ENCODE measurements at places on chromosomes 2 and 18. TPM values are rescaled to one million over a fixed set of nuclear protein-coding genes. Genes with fewer than 3 reads are reported as not detected.

FKBP7 gene
- total RNA-seq = 32.6 TPM

PPP1R1C gene
- total RNA-seq = 0.28 TPM

SKOR2 gene
- not detected for total RNA-seq

CFAP65 gene
- not detected for total RNA-seq

HOXD13 gene
- not detected for total RNA-seq

FAM161A gene
- total RNA-seq = 1.1 TPM

UGT1A6 gene
- total RNA-seq = not detected

ELOA2 gene
- total RNA-seq = not detected

LIMS4 gene
- total RNA-seq = 2.5 TPM

IL1A gene
- 1.1 TPM for total RNA-seq

PSMA8 gene
- not detected for total RNA-seq

EVX2 gene
- total RNA-seq = not detected

GRCh38 chr18:48892146-48892855, 58.5 kb downstream of the SMAD7 start:
- DNase-seq = no peak

GRCh38 chr2:55000341-55000740, 49.9 kb downstream of the RTN4 start:
- DNase-seq = no peak

GRCh38 chr2:70440621-70441020, 113.0 kb downstream of the TGFA start:
- DNase-seq = no peak

DNA sequence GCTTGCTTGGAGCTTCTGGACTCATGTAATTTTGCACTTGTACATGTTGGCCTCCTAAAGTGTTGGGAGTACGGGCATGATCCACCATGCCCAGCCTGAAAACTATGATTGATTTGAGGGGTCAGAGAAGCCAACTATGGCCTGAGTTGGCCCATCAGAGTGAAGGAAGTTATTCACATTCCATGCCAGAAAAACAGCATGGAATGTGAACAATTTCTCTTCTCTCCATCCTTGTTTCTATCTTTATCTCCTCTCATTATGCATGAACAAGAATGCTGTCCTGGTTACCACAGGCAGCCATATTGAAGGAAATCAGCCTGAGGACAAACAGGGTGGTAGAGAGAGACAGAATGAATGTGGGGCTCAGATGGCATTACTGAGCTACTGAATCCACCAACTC, 3.5 kb upstream of the CD226 start:
- peak; percentile 52 for DNase-seq

GRCh38 chr2:56191617-56192016, 7.8 kb downstream of the CCDC85A start:
- peak; percentile 4 for DNase-seq

DNA sequence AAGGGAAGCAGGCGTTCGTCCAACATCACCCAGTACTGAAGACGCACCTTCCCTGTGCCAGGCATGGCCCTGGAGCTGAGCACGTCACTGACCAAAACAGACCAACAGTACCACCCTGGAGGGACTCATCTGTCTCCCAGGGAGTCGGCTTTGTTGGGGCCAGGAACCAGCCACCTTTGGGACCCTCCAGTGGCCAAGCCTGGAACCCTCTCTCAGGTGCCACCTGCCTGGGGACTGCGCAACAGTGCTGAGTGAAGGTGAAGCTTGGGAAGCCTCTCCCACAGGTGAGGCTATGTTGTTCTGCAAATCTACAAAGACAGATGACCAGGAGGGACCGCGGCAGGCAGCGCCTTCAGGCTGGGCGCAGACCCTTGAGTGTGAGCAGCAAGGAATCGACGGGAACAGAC, 91.4 kb upstream of the OTOS start:
- DNase-seq = no peak

- DNase-seq = no peak
These were observed 218.0 kb upstream of the KCNJ3 start for GRCh38 chr2:154480521-154480920.

- DNase-seq = no peak
These were observed 107.3 kb downstream of the DYSF start for GRCh38 chr2:71560638-71561011.

- no peak for DNase-seq
These were observed 43.3 kb upstream of the SETBP1 start for GRCh38 chr18:44637210-44638033.

GRCh38 chr2:240655931-240656886, 26.5 kb downstream of the AQP12B start:
- peak; percentile 49 for DNase-seq

GRCh38 chr2:71742953-71743601, 289.7 kb downstream of the DYSF start:
- peak; percentile 86 for DNase-seq

GRCh38 chr2:230419181-230419580, 3.2 kb downstream of the SP100 start:
- no peak for DNase-seq

DNA sequence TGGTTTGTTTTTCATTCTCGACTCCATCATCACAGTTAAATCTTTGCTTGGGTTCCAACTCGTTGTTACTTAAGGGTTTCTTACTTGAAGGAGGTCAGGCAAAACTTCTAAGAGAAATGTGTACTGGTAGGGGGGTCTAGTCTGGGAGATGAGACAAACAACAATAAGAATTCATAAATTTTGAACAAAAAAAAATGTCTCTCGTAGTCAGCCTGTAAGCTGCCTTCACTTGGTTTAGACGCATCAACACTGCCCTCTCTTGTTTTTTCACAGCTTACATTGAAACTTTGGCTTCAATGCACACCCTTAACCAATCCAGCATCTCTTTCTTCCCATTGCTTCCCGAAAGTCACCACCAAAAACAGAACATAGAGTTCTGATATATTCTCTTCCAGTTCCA, 576.4 kb upstream of the PIK3C3 start:
- peak; percentile 70 for DNase-seq

- no peak for DNase-seq
These were observed 1002.4 kb upstream of the KLHL29 start for GRCh38 chr2:22382479-22383169.

DNA sequence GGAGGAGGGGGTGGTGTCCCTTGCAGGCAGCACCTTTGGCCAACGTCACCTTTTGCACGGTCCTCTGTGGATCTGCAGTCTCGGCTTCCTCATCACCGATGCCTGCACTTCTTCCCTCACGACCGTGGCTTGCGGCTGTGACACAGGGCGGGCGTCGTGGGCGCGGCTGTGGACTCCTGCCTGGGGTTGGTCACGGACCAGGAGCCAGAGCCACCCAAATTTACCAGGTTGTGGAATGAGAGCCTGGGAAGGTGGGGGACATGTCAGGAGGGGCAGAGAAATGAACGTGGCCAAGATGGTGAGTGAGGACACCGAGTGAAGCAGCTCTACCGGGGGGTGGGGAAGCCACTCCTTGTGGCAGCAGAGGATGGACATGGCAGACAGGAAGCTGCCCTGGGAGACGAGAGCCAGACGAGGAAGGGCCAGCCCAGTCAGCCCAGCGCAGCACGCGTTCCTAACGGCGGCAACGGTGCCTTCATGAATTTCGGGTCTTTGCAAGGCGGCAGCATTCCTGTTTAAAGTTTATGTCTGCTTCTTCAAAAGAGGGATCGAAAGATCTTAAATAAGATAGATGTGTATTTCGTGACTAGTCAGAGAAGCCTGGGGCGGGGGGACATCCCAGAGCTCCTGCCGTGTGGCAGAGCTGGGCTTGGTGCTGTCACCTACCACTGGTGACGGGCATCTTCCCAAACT, 84.2 kb downstream of the LRRFIP1 start:
- DNase-seq = no peak

DNA sequence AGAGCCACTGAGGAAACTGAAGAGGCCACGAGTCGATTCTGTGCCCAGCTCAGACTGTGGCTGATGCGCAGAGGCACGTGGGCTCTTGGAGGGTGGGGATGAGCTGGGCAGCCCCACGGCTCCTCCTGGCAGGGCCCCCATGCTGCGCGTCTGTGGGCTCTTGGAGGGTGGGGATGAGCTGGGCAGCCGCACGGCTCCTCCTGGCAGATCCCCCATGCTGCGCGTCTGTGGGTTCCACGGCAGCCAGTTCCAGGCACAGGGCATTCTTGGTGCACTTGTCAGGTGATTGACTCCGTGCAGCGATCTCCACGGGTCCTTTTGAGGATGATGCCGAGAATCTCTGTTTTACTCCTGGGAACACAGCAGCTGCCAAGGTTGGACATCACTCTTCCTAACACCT, 138.1 kb upstream of the ZNF236 start:
- DNase-seq = no peak

- no peak for DNase-seq
These were observed 848 bp downstream of the VRK2 start for GRCh38 chr2:58047373-58047935.

- DNase-seq = no peak
These were observed 1.4 kb downstream of the MCM6 start for GRCh38 chr2:135874777-135875365.

DNA sequence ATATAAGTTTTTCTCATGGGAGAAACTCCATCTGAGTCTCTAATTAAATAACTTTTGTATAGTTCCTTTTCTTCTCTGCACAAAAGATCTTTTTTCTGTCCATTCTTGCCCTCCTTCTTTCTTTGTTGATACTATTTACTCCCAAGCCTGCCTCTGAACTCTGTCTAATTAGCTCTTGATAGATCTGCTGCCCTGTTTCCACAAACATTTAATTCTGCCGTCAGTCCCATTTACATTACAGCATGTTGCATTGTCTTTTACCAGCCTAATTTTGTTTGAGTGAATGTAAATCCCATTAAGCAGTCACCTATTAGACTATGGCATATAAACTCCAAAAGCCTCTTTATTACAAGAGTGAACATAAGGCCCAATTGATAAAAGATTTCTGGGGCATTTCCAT, 254.4 kb downstream of the ERBB4 start:
- no peak for DNase-seq

DNA sequence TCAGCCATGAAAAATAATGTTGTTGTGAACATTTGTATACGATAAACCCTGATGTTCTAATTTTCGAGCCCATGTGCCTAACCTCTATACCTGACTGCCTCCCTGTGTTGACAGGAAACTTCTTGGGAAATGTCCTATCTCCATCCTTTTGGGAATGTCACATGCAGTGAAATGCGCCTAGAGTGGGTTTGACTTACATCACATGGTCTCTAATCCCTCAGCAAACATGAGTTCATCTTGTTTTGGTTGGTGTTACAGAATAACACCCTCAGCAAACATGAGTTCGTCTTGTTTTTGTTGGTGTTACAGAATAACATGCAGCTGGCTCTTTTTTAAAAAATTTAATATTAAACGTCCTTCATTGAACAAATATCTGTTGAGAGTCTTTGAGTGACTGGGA, 4.3 kb upstream of the UGT1A6 start:
- no peak for DNase-seq

DNA sequence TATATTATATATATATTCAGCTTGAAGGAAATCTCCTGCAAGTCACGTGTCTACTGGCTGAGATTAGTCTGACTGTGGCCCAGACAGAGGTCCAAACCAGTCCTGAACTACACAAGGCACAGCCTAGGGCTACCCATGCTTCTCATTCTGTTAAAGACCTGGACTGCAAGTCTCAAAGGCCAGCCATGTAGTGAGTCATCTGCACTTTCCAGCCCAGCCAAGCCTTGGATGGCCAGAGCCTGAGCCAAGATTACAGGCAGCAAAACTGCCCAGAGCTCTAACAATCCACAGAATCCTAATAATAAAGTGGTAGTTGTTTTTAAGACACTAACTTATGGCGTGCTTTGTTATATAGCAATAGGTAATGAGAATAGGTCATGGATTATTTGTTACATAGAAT, 259.6 kb downstream of the SS18 start:
- DNase-seq = peak; percentile 82

DNA sequence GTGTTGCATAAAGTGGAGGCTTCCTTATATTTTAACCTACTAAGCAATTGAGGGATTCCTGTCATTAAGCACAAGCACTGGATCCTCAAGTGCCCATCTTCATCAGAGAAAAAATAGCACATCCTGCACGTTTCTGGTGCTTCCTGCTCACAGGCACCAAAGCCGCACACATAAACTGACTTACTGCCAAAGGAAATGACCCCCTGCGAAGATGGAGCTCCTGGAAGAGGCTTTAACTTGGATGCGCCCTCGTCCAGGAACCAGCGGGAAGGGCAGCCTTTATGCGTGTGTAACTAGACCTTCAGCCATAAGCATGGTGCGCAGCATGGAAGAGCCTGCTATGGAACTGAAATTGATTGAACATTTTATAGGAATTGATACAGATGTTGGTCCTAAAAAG, 188.7 kb downstream of the FTCDNL1 start:
- no peak for DNase-seq

GRCh38 chr2:74439803-74440377, 1.8 kb downstream of the RTKN start:
- peak; percentile 46 for DNase-seq
